CD4-positive, alpha-beta T cell (primary cell): ENCODE measurements at places on chromosomes 7 and 10. TPM values are rescaled to one million over a fixed set of nuclear protein-coding genes. Genes with fewer than 3 reads are reported as not detected.

The C10orf62 gene
- not detected for total RNA-seq

DNA sequence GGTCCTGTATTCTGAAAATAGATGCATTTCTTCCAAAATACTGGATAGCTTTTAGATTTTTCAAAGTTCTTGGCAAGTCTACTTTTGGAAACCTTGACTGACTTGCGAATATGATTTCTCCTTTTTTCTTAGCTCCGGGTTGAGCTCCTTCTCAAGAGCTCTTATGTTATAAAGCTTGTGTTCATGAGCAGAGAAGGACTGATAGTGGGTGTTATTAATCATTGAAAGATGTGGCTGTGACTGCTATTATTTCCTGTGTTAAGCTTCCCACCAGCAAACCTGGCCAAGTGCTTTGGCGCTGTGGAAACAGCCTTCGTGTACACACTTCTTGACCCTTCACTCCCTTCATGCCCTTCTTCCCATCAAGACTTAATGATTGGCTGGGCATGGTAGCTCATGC is 98.2 kb downstream of the KIAA1217 start:
- H3K4me3 ChIP-seq: no peak overlapping the region
- no peak overlapping the region for H3K27ac ChIP-seq
- no peaks in the 10 kb centered on the region for H3K4me1 ChIP-seq
- no peaks in the 10 kb centered on the region for H3K27me3 ChIP-seq
- DNase-seq: no peak

GRCh38 chr10:14397066-14397465 is 66.3 kb upstream of the FRMD4A start:
- H3K4me1 ChIP-seq: no peaks in the 10 kb centered on the region
- no peaks in the 10 kb centered on the region for H3K36me3 ChIP-seq
- no peaks in the 10 kb centered on the region for H3K27me3 ChIP-seq

The LRRC61 gene
- total RNA-seq: 3.1 TPM

The UCN3 gene
- total RNA-seq: not detected

The INA gene
- total RNA-seq: not detected

DNA sequence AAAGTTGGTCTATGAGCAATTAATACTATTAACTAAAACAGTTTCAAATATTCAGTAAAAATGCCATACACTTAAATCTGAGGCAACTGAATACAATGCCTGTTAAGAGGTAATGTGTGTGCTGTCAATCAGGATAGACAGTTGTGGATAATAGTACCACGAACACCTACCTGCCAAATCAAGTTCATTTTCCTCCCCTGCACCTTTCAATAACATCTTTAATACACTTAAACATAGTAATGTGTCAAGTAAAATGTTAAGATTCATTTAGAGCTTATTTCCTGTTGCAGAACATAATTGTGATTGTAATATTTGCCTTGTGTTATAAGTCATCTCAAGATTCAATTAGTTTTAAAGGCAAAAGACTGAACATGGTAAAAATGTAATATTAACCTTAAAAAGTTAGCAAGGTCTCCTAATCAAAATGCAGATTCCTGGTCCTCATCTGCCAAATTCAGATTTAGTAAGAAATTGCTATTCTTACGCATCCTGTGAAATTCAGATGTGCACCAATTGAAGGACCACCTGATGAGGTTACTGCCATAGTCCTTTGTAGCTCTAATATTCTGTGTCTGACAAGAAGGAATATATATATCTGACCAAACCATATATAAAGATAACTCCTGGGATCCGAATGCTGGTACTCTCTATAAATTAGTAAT is 37.1 kb downstream of the COL1A2 start:
- no peak for DNase-seq
- no peaks in the 10 kb centered on the region for H3K36me3 ChIP-seq
- H3K27ac ChIP-seq: no peak overlapping the region
- H3K4me1 ChIP-seq: no peaks in the 10 kb centered on the region
- peaks cover 10% of the 10 kb centered on the region for H3K27me3 ChIP-seq

The CLEC5A gene
- total RNA-seq: not detected

GRCh38 chr10:11581213-11581612 is 30.2 kb downstream of the USP6NL start:
- no peak overlapping the region for H3K4me3 ChIP-seq
- no peaks in the 10 kb centered on the region for H3K27me3 ChIP-seq
- DNase-seq: no peak
- H3K4me1 ChIP-seq: no peaks in the 10 kb centered on the region

- no peak overlapping the region for H3K4me3 ChIP-seq
- no peaks in the 10 kb centered on the region for H3K4me1 ChIP-seq
- no peak for DNase-seq
- no peak overlapping the region for H3K27ac ChIP-seq
- no peaks in the 10 kb centered on the region for H3K36me3 ChIP-seq
Measured at GRCh38 chr10:34476608-34477007, 338.5 kb downstream of the PARD3 start.

DNA sequence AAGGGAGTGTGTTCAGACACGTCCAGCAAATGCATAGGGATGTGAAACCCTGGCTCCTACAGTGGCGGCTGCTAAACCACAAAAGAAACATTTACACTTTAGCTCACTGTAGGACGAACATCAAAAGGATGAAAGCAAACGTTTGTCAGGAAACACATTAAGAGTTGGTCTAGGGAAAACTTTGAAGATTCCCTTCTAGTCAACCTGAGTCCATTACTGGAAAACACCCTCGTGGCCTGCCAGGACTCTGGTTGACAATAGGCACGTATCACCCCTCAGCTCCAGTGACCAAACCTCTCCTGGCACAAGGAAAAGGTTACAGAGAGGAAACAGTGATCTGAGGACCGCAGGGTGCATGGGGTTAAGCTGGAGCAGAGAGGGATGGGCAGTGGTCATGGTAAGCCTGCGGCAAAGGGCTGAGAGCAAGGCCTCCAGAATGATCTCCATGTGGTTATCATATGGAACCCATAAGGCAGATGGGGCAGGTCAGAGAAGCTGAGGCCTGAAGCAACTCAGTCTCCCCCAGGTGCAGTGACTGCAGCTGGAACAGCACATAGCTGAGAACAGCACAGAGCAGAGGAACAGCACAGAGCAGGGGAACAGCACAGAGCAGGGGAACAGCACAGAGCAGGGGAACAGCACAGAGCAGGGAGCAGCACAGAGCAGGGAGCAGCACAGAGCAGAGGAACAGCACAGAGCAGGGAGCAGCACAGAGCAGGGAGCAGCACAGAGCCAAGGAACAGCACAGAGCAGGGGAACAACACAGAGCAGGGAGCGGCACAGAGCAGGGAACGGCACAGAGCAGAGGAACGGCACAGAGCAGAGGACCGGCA is 49.9 kb downstream of the CHST15 start:
- no peak overlapping the region for H3K27ac ChIP-seq
- DNase-seq: peak; percentile 44
- no peaks in the 10 kb centered on the region for H3K36me3 ChIP-seq
- H3K4me3 ChIP-seq: no peak overlapping the region

The CTAGE6 gene
- 0.34 TPM for total RNA-seq

GRCh38 chr10:78513330-78513729 is 479.7 kb downstream of the RPS24 start:
- H3K4me3 ChIP-seq: no peak overlapping the region
- DNase-seq: no peak
- no peaks in the 10 kb centered on the region for H3K4me1 ChIP-seq
- H3K27me3 ChIP-seq: no peaks in the 10 kb centered on the region
- H3K27ac ChIP-seq: no peak overlapping the region
- no peaks in the 10 kb centered on the region for H3K36me3 ChIP-seq

DNA sequence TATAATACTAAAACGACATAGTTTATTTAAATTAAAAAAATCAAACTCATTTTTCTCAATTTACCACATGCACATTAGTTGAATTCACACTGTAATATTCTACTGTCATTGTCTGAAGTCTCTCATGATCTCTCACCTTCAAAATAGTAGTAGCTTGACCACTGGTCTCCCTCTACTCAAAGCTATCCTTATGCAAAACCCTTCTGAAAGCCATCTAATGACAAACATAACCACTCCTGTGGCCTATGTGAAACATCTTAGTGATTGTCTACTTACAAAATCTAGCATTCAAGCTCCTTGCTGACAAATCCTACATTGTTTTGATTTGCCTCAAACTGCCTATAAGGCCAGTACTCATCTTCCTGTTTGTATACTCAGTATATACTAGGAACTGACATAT is 606.0 kb upstream of the GHITM start:
- no peak overlapping the region for H3K4me3 ChIP-seq
- no peak for DNase-seq
- no peaks in the 10 kb centered on the region for H3K4me1 ChIP-seq

- peaks cover 11% of the 10 kb centered on the region for H3K4me1 ChIP-seq
- H3K36me3 ChIP-seq: peaks cover 4% of the 10 kb centered on the region
- no peaks in the 10 kb centered on the region for H3K27me3 ChIP-seq
- peak; percentile 62 for DNase-seq
- peak overlapping the region; percentile 92 for H3K4me3 ChIP-seq
Measured at GRCh38 chr10:61902445-61903220, 1.1 kb downstream of the ARID5B start.

DNA sequence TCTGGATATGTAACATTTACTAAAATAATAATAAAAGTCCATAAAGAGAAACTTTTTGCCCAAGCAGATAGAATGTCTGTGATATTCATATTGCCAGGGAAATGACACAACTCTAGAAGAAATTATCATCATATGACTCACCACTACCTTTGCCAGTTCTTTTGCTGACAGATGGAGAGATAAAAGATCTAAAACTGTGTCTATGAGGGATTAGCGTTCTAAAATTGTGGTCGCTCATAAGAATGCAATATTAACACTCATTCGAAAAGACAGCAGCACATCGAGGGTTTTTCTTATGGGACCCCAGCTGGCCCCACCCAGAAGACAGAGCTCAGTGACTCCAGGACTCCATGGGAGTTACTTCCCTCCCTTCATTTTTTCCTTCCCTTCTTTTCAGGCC is 16.6 kb upstream of the LANCL2 start:
- no peak overlapping the region for H3K4me3 ChIP-seq
- H3K27ac ChIP-seq: no peak overlapping the region
- no peaks in the 10 kb centered on the region for H3K36me3 ChIP-seq
- H3K27me3 ChIP-seq: no peaks in the 10 kb centered on the region
- H3K4me1 ChIP-seq: no peaks in the 10 kb centered on the region

DNA sequence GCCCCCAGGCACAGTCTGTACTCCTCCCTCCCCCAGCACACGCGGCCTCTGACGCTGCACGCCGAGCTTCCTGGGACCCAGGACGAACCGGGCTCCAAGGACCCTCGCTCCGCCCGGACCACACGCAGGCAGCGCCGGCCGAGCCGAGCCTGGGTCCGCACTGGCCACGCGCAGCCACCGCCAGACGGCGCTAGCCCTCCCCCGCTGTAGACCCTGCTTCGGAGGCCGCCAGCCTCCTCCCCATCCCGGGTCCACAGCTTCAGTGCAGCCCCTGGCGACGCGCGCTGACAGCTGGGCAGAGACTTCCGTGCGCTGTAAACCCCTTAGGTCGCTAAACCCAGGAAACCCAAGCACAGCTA is 936 bp upstream of the TCERG1L start:
- no peaks in the 10 kb centered on the region for H3K36me3 ChIP-seq
- DNase-seq: no peak
- H3K27ac ChIP-seq: no peak overlapping the region
- H3K4me3 ChIP-seq: peak overlapping the region; percentile 12

The GRID1 gene
- not detected for total RNA-seq

- no peaks in the 10 kb centered on the region for H3K36me3 ChIP-seq
Measured at GRCh38 chr10:122152544-122152943, 118.6 kb upstream of the BTBD16 start.

DNA sequence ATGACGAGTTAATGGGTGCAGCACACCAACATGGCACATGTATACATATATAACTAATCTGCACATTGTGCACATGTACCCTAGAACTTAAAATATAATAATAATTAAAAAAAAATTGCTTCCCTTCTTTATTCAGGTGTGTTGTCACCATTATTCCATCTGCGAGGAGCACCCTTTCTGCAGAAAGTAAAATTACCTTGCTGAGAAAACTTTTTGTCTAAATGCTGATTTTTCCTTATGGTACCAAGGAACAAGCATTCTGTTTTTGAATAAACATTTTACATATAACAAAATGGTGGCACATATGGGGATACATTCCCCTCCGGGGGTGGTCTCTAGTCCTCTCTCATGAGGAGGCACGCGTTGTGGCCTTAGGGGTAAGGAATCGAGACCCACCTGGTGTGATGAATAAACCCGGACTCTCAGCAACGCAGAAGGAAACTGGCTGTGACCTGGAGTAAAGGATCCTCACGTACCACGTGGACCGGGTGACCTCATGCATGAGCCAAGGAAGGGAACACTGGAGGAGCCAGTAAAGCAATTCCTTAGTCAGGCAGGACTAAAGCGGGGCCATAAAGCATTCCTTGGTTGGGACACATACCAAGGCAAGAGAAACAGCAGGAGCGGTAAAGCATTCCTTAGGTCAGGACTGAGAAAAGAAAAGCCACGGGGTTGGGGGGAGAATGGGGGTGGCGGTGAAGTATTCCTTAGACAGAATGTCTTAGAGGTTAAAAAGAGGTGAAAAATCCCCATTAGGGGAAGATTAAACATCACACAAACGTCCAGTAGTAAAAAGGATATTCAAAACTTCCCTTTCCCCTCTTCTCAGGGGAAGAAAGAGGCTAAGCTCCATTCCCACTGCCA is 20.8 kb upstream of the OPTN start:
- DNase-seq: no peak
- no peaks in the 10 kb centered on the region for H3K4me1 ChIP-seq
- peaks cover 16% of the 10 kb centered on the region for H3K27me3 ChIP-seq
- no peaks in the 10 kb centered on the region for H3K36me3 ChIP-seq

DNA sequence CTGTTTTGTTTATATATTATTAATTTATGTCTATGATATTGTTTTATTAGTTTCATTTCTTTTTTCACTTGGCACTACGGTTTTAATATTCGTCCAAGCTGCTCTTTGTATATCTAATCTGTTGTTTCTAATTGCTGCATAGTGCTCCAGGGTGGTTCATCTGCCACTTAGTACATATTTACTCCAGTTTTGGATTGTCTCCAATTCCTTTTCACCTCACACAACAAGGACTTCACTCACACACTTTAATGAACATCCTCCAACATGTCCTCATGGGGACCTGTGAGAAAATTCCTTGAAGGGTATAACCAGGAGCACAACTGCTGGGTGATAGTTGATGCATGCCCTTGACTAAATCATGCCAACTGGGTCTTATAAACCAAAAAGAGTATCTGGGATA is 14.1 kb upstream of the NOC3L start:
- DNase-seq: no peak
- H3K27ac ChIP-seq: no peak overlapping the region
- H3K4me1 ChIP-seq: no peaks in the 10 kb centered on the region
- no peak overlapping the region for H3K4me3 ChIP-seq
- no peaks in the 10 kb centered on the region for H3K36me3 ChIP-seq

The FFAR4 gene
- not detected for total RNA-seq

GRCh38 chr10:30645340-30645827 is 15.8 kb upstream of the LYZL2 start:
- H3K27ac ChIP-seq: no peak overlapping the region
- DNase-seq: no peak
- H3K4me3 ChIP-seq: no peak overlapping the region
- peaks cover 6% of the 10 kb centered on the region for H3K27me3 ChIP-seq
- no peaks in the 10 kb centered on the region for H3K4me1 ChIP-seq
- H3K36me3 ChIP-seq: no peaks in the 10 kb centered on the region

- H3K27ac ChIP-seq: no peak overlapping the region
- no peaks in the 10 kb centered on the region for H3K27me3 ChIP-seq
- peak overlapping the region; percentile 6 for H3K4me3 ChIP-seq
Measured at GRCh38 chr7:142331941-142332340, 74.1 kb upstream of the PRSS58 start.
